Naive thymus-derived CD8-positive, alpha-beta T cell (primary cell): ENCODE measurements at places on chromosomes 1 and 21. TPM values are rescaled to one million over a fixed set of nuclear protein-coding genes. Genes with fewer than 3 reads are reported as not detected.

GRCh38 chr1:202580619-202581018 is 129.6 kb downstream of the SYT2 start:
- DNase-seq, result no peak

DNA sequence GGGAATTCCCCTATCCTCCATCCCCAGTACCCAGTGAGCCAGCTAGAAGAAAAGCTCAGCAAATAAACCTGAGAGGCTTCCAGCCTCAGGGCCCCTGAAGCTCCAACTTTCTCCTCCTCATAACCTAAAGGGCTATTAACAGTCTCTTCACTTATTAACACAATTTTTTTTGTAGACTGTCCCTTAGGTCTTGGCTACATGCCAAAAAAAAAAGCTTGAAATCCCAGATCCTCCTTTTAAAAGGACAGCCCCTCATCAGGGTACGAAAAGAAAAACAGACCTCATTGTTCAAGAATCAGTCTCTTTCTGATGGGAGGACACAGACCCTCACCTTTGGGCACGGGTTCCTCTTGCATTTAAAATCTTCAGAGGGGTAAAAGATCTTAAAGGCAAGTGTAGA is 72.8 kb upstream of the CD1D start:
- DNase-seq, result no peak

TPTE gene
- not detected for polyA plus RNA-seq

RAB42 gene
- not detected for polyA plus RNA-seq

- no peak for DNase-seq
Observed at GRCh38 chr1:107622535-107622934, 342.4 kb downstream of the VAV3 start.

DNA sequence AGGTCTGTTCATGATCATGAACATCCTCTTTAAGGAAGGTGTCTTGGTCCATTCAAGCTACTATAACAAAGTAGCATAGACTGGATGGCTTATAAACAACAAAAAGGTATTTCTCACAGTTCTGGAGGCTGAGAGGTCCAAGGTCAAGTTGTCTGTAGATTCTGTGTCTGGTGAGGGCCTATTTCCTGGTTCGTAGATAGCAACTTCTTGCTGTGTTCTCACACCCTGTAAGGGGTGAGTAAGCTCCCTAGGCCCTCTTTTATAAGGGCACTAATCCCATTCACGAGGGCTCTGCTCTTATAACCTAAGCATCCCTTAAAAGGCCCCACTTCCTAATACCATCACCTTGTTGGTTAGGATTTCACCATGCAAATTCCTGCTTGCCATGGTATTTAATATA is 347.7 kb downstream of the PTBP2 start:
- no peak for DNase-seq
